Hypothalamus (tissue), 51 donors: ENCODE measurements at places on chromosomes 4 and X.

DNA sequence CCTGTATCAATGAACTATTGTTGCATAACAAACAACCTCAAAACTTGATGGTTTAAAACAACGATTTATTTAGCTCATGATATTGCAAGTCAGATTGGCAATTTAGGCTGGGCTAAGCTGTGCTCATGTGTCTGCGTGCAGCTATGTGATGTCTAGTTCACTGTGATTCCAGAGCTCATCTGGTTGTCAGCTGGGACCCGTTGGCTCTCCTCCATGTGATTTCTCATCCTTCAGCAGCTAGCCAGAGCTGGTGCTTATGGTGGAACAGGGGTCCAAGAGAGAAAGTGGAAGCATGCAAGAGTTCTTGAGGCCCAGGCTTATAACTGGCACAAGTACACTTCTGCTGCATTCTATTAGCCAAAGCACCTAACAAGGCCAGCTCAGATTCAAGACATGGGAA is 28.8 kb upstream of the TRPC3 start:
- DNase-seq, result no peak

DNA sequence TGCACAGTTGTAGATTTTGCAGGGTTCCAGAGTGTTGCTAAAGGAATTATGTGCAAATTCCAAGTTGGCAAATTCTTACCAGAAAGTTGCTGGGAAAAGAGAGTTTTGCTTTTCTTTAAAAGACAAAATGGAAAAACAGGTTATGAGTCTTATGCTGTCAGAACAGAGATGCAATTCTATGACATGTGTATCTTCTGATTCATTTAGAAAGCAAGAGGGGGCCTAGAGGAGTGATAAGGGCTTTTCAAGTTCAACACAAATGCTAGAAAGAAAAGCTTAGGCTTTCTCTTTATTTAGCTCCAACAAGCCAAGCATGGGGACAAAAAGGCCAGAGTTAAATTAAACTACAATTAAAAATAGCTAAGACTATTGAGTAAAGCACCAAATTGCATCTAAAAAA is 72.4 kb upstream of the GATB start:
- DNase-seq, result no peak

GRCh38 chrX:41022566-41022965 is 62.7 kb upstream of the USP9X start:
- no peak for DNase-seq

GRCh38 chr4:188270273-188271069 is 131.2 kb downstream of the TRIML1 start:
- DNase-seq, result no peak

- no peak for DNase-seq
These were observed 195.3 kb downstream of the QDPR start for GRCh38 chr4:17316566-17316965.

- DNase-seq, result no peak
These were observed 352.5 kb upstream of the ADGRL3 start for GRCh38 chr4:60847614-60848013.

DNA sequence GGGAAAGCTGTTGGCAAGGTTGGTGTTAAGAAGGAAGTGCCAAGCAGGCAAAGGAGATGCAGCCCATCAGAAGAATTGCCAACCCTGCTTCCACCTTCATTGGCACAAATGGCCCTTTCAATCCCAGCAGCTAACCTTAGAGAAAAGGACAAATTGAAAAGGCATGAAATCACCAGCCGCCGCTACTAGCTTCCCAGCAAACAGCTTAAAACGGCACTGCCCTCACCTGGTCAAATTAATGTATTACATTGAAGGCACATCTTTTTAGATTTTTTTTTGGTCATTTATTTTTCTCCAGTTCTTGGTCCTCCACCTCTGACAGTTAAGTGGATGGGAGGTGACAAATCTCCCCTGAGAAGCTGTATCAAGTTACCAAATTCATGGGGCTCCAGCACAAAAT is 51.0 kb upstream of the NHSL2 start:
- DNase-seq, result no peak

DNA sequence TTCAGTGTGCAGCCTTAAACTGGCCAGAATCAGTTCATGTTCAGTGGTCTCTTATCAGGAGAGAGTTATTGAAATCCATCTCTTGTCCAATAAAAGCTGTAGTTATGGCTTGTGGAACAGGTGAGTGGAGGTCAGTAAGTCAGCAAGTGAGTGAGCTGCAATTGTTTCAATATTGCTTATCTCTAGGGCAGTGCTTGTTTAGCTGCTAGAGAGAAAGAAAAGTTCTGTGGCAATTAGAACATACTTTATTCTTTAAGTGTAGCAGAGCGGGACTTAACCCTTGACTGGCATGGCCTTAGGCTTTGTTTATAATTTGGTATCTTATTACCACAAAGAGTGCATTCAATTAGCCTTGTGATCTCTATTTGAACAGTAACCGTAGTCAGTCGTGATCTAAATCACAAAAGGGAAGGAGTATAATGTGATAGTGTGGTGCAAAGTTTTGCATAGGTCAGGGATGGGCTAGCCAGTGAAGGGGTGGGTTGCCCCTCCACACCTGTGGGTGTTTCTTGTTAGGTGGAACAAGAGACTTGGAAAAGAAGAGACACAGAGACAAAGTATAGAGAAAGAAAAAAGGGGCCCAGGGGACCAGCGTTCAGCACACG is 6.9 kb upstream of the ETDC start:
- DNase-seq, result no peak

- no peak for DNase-seq
These were observed 210.4 kb downstream of the PALLD start for GRCh38 chr4:168707205-168707604.

GRCh38 chr4:24968278-24968677 is 55.4 kb upstream of the CCDC149 start:
- no peak for DNase-seq

- DNase-seq, result no peak
These were observed 428.0 kb downstream of the EPHA5 start for GRCh38 chr4:65242156-65242846.

GRCh38 chrX:132482632-132483031 is 6.2 kb downstream of the MBNL3 start:
- no peak for DNase-seq

- DNase-seq, result no peak
These were observed 131.3 kb downstream of the PJA1 start for GRCh38 chrX:69033936-69034335.

DNA sequence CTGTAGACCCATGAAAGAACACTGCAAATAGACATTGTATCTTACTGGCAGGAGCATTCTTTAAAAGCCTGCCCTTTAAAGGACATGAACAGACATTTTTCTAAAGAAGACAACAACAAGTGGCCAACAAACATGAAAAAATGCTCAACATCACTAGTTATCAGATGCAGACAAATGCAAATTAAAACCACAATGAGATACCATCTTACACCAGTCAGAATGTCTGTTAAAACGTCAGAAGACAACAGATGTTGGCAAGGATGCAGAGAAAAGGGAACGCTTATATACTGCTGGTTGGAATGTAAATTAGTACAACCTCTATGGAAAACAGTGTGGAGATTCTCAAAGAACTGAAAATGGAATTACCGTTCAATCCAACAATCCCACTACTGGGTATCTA is 77.2 kb downstream of the ATP10D start:
- no peak for DNase-seq

DNA sequence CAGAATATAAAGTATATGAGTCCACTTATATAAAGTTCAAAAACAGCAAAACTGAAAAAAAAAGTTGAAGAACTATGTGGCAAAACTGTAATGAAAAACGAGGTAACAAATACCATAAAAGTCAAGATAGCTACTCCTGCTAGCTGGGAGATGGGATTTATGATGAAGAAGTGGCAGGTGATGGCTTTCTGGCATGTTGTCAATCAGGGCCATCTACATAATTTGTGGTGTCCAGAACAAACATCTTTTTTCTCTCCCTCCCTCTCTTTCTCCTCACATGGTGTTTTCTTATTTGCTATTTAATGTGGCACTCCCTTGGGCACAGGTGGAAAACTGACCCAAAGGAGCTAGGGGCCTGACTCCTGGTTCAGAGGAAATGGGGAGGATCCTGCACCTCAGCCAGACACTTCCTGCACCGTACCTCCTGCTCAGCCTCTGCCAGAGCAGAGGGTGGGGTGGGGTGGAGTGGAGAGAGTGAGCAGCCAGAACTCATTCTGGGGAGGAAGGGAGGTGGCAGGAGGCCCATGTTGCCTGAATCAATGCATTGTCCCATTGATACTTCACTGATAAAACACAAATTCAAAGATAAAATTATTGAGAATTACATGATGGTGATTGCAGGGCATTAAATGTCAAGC is 5.3 kb upstream of the SAP30 start:
- no peak for DNase-seq

- no peak for DNase-seq
These were observed 151.7 kb upstream of the RPS6KA6 start for GRCh38 chrX:84339507-84340364.

DNA sequence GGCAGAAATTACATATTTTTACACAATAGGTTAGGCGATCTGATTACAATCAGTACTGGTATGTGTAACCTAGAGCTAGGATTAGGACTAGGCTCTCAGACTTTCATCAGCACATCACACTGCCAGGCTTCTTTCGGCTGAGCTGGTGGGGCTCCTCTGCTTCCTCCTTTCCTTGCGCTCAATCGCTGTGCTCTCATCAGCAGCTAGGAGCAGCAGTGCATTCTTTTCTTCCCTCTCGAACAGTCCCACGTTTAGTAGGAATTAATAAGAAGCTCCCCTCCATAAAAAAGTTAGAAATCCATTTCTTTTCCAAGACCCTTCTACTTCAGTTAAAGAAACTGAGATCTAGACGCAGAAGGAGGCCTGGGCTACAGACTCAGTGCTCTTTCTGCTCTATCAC is 350.4 kb downstream of the SPRY1 start:
- no peak for DNase-seq

- DNase-seq, result no peak
These were observed 1703.9 kb upstream of the TENM3 start for GRCh38 chr4:180539284-180539683.

DNA sequence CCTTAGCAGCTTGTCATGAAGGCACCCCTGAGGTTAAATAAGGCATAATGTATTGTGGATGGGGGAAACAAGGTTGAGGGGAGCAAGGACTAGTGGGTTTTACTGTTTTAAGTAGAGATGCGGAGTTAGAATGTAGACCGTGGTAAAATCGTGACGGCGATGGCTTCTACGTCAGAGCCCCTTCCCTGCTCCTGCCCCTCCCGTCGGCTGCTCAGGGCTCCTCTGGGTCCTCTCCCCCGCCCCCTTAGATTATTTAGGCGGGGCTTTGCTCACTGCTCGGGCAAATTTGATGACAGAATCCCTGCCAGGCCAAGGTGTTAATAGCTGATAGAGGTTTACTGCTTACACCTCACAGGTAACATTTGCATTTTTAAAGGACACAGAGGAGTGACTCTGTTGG is 2.3 kb downstream of the FRMPD3 start:
- no peak for DNase-seq

DNA sequence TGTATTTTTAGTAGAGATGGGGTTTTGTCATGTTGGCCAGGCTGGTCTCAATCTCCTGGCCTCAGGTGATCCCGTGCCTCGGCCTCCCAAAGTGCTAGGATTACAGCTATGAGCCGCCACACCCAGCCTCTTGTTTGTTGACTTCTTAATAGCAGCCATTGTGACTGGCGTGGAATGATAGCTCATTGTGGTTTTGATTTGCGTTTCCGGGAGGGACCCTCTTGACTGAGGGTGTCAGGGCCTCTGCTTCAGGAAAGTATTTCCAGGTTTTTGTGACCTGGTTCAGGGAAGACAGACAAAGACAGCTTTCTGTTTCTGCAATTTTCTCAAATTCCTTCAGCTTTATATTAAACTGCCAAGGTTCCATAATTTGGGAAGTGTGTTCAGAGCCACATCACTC is 15.1 kb downstream of the CSF2RA start:
- no peak for DNase-seq

GRCh38 chrX:109626637-109627036 is 1.7 kb upstream of the KCNE5 start:
- no peak for DNase-seq

DNA sequence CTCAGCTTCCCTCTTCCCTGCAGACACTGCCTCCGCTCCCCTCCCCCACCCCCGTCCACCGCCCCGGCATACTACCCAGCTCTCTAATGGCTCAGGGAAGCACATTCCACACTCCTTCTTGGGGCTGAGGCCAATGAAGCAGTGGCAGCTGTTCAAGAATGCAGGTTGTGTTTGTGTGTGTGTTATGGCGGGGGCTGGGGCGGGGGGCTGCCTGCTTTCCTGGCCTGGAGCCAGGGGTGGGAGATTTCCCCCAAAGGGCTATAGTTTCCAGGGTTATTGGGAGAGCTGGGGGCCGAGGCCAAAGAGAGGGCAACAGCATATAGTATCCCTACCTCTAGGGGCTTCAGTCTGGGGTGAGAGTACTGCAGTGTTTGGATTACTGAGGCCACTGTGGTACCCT is 149.4 kb downstream of the EFNB1 start:
- no peak for DNase-seq

- DNase-seq, result no peak
These were observed 1037.1 kb upstream of the INTU start for GRCh38 chr4:126595643-126596042.

DNA sequence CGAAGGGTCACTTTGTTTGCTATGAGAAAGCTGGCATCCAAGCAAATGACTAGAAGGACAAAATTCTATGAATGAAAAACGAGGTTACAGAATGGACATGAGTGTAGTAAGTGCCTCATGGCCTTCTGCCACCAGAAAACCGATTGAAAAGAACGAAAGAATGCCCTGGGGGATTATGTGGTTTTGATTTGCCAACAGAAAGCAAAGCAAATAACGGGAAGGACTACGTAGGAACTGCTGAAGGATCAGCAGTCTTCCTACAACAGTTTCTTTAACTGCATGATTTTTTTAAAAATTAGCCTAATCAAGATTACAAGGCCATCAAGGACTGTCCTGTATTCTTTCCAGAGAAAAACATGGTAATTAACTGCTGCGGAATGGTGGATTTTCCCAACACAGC is 50.6 kb downstream of the NRK start:
- DNase-seq, result no peak

GRCh38 chr4:119653990-119654389 is 25.4 kb upstream of the PDE5A start:
- no peak for DNase-seq

GRCh38 chr4:186020106-186020792 is 48.7 kb upstream of the TLR3 start:
- DNase-seq, result no peak

DNA sequence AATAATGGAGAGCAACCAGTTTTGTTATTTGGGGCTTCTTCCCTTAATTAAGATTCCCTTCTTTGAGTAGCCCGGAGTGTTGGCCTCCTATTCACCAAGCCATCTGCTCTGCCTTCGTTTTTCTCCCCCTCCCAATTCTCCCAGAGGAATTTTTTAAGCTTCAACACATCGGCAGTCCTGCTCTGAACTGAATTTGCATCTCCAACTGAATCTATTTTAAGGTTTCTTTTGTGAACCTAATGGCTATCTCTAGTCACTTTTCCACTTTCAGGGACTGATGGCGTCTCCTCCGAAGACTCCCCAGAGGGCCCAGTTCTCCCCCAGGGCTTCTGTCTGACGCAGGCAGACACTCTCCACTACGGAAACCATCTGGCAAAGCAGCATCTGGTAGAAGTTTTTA is 280.2 kb downstream of the ADGRA3 start:
- no peak for DNase-seq

- DNase-seq, result no peak
These were observed 7.0 kb downstream of the TNIP3 start for GRCh38 chr4:121156822-121157769.
